NCI-H82 (cell line): ENCODE measurements at places on chromosomes 3 and 15.
A peak's percentile ranks its signal among the peaks of the same experiment; 100 is the strongest.

- DNase-seq: peak; percentile 33
These were observed 617.6 kb upstream of the ZNF717 start for GRCh38 chr3:76402926-76403325.

GRCh38 chr3:114214542-114215341, 22.6 kb downstream of the ZNF80 start:
- no peak for DNase-seq

GRCh38 chr15:88057836-88058235, 198.7 kb downstream of the NTRK3 start:
- no peak for DNase-seq

DNA sequence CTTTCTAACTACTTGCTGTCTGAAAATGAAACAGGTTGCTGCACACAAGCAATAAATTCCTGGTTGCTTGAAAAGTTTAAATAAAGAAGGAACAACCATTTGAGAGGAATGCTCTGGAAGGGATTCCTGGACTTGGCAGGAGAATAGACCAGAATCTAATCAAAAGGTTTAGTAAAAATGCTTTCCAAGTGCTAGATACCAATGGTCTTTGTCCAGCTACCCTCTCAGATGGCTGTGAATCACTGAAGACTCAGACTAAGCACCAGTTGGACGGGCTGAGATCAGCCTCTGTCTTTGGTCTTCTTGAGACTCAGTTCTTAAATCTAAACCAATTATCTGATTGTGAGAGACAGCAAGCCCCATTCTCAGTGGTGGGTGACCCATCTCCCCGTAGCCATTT, 27.7 kb upstream of the LPP start:
- DNase-seq: peak; percentile 16

- peak; percentile 10 for DNase-seq
These were observed 555.5 kb upstream of the CFAP20DC start for GRCh38 chr3:59605318-59605717.

- no peak for DNase-seq
These were observed 99.2 kb downstream of the TPRA1 start for GRCh38 chr3:127491323-127491722.

GRCh38 chr15:81304226-81304625, 19.7 kb downstream of the STARD5 start:
- DNase-seq: no peak

DNA sequence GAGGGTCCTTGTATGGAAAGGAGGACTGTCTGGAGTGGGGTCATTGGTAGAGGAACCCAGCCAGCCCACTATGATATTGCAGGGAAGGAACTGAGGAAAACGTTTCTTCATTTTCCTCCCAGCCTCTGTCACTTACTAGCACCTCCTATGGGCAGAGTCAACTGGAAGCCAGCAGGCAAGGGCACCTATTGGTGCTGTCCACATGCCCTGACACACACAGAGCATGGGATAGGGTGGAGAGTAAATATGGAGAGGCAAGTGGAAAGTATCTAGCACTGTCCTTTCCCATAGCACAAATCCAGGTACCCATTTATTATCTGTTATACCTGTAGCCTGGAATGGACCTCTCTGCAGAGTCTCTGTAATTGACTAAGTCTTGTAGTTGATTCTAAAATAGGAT, 285.6 kb downstream of the WDR72 start:
- no peak for DNase-seq

DNA sequence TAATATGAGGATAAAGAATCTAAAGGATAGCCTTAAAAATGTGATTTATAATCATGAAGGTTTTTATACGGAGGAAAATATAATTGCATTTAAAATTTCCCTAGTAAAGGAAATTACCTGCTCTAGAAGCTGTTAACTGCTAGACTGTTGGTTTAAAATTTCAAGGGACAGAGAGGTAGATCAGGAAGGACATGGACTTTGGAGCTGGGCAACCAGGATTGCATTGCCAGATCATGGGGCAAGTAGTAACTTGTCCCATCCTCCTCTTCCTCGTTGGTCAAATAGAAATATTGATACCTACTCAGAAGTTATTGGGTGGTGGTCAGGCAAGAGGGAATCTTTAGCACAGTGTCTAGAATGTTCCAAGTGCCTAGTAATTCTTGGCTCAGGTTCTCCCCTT, 525.1 kb downstream of the MFSD1 start:
- DNase-seq: no peak

- DNase-seq: no peak
These were observed 140.7 kb downstream of the FHIT start for GRCh38 chr3:61110576-61110975.

DNA sequence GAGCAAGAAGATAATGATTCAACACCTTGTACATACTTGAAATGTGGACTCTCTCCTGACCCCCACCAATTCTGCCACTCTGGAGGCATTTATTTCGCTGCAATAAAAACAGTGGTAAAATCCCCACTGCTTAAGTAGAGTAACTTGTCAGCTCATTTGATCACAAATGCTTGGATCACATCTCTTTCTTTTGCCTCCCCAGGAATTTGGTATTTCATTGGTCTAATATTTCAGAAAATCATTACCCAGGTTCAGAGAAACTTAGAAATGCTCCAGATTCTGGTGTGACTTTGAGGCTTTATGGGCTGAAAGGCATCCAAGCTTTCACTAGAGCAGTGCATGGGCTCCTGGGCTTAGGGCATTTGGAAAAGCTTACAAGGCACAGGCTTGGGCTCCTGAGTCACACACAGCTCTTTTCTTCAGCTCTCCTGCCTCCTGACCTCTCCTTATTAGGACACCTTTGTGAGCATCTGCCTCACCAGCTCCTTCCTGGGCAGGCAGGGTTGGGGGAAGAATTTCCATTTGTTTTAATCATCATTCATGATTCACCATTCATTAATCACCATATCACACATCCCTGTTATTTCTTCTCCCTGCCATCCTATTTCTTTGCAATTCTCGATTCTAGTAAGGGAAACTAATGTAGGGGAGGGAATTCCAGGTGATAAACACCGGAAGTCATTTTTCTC, 22.5 kb downstream of the CDCP1 start:
- DNase-seq: no peak

DNA sequence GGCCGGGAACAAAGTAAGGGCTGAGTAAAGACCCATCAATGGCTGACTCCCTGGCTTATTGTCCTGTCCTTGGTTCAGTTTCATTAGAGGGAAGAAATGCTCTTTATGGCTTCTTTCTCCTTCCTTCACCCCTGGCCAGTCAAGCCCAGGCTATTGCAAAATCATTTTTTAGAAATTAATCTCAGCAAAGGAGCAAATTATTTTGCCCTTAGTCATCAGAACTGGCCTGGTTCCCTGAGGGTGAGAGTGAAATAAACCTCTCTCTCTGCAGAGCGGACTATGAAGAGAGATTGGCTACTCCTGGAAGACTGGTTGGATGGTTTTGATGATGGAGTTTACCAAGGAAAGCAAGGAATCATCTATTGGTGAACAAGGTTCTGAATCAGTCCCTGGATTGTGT, 52.7 kb upstream of the OXTR start:
- DNase-seq: no peak

DNA sequence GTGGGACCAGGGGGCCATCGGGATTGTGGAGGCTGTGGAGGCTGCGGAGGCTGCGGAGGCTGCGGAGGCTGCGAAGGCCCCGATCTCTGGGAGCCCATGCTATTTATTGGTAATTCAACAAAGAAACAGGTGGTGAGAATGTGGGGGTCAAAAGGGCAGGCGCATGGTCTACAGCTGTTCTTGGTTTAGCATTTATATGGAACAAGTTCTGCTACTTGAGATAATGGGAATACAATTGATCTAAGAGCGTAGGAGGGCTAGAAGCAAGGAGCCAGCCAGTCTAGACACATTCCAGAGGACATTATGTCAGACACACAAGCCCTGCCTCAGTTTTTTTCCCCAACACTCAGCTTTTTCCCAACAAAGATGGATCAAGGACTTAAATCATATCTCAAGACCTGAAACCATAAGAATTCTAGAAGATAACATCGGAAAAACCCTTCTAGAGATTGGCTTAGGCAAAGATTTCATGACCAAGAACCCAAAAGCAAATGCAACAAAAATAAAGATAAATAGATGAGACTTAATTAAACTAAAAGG, 20.1 kb downstream of the C3orf80 start:
- no peak for DNase-seq

DNA sequence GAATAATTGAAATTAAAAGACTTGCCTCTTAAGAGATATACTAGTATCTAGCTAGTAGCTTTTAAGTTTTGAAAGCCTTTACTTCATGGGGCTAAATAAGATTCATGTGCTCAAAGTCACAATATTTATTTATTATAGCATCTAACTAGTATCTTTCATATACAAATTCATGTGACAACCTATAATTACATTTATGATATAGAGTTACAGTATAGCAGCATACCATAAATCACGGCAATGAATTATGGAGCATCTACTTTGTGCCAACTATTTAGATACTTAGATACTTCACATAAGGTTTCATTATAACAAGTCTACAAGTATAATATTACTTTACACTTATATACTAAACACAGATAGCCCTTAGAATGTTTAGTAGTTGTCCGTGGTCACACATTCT, 229.4 kb downstream of the TPRG1 start:
- DNase-seq: no peak

DNA sequence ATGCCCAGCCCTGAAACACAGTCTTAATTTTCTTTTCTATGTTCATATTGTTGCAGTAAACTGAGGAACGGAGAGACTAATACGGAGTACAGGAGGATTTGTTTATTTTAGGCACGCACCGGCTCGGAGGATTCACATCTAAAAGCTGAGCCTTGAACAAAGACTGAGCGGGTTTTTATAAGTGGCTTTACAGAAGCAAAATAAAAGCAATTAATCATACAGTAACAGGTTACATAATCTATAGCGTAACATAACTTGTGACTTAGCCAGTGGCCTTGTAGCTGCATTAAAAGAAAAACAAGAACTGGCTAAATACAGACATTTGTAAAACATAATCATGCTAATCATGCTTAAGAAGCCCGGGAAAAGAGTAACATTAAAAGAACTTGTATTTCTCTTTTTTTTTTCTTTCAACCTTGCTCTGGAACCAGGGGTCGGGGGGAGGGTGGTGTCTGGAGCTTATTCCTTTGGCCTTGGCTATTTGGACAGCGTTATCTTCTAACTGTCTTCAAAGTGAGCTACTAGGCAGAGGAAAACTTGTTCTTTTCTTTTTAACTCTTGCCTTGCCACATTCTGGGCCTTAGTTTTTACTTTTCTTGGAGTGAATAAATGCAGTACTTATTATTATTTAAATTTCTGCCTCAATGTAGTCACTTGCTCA, 17.5 kb downstream of the NUSAP1 start:
- DNase-seq: no peak

- no peak for DNase-seq
These were observed 29.3 kb downstream of the RARRES1 start for GRCh38 chr3:158702815-158703481.

DNA sequence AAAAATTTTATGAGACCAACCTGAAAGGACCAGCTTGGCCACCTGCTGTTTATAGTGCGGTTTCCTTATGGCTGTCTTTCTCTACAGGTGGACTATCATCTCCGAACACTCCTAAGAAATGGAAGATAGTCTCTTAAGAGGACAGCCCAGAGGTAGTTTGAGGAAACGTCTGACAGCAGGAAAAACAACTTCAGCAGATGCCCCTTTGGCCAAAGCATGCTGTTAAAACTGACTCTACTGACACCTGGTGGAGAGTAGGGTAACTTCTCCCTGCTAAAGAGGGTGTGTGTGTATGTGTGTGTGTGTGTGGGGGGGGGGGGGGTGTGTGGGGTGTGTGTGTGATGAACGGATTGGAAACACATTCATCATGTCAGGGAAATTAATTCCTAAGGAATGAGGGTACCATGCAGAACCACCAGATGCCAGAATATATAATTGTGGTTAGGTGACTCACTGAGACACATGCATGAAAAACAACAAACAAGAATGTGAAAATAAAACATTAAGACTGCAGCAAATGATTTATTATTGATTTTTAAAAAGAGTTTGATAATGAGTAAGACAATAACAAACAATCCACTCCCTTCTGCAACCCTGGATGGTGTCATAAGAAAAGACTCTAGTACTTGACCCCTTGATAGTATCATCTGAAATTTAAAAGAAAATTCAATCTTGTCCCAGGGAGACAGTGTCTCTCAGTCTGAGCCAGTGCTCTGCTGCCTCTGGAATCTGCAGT, 256.5 kb downstream of the THRB start:
- DNase-seq: peak; percentile 90

DNA sequence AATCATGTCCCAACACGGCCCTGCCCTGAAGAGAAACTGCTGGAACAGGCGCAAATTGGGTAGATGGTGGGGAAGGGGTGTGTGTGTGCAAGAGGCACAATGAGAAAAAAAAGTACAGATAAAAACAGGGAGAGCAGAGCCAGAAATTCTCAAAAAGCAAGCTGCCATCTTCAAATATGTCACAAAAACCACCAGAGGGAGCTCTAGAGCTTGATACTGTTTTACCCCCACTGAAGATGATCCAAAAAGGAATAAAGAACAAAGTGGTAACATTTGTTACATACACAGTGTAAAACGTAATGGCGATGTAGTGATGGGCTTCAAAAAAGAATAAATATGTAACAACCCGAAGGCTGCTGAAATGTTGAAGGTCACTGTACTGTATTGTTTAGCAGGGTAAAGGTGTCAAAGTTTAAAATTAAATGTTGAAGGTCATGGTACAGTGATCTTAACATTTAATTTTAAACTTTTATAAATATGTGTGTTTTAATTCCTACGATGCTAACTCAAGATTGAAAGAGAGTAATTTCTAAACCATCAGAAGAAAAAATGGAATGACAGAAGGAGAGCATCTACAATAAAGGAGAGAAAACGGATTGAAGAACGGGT, 6.0 kb downstream of the SNRPA1 start:
- DNase-seq: peak; percentile 75

DNA sequence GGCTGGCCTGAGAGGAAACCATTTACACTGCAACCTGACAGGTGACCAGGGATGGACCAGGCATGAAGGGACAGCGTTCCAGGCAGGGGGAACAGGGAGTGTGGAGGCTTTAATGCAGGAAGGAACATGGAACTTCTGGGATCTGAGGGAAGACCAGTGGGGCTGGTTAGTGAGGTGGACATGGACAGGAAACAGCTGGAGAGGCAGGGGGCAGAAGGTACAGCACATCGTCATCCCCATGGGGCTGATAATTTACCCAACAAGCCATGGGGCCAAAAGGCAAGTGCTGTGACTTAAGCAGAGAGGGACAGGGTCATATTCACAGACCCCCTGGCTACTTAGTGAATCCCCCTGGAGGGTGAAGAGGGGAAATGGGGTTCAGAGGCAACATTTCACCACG, 77.0 kb upstream of the LARS2 start:
- DNase-seq: peak; percentile 6

GRCh38 chr3:42289026-42289425, 23.0 kb upstream of the CCK start:
- DNase-seq: no peak

- DNase-seq: no peak
These were observed 68.0 kb downstream of the MRPL46 start for GRCh38 chr15:88399021-88399685.

GRCh38 chr3:46483825-46484224, 14.0 kb upstream of the RTP3 start:
- DNase-seq: no peak

- no peak for DNase-seq
These were observed 507.1 kb downstream of the IGSF11 start for GRCh38 chr3:118527514-118528044.

GRCh38 chr3:172846706-172847105, 96.2 kb downstream of the ECT2 start:
- no peak for DNase-seq

GRCh38 chr3:57155310-57155643, 9.9 kb downstream of the IL17RD start:
- DNase-seq: no peak
